ENCODE measurements at places on chromosomes 16 and 17.

- DNase-seq = no peak
These were observed 57.6 kb downstream of the CDRT4 start for GRCh38 chr17:15409721-15410250.

- DNase-seq = no peak
These were observed 2.4 kb downstream of the CCR7 start for GRCh38 chr17:40562838-40563219.

GRCh38 chr16:19522760-19523159 is 862 bp upstream of the GDE1 start:
- no peak for DNase-seq

- DNase-seq = no peak
These were observed 479.3 kb upstream of the ZFHX3 start for GRCh38 chr16:73527187-73527586.

- DNase-seq = no peak
These were observed 565.2 kb downstream of the TOX3 start for GRCh38 chr16:51981725-51982124.

DNA sequence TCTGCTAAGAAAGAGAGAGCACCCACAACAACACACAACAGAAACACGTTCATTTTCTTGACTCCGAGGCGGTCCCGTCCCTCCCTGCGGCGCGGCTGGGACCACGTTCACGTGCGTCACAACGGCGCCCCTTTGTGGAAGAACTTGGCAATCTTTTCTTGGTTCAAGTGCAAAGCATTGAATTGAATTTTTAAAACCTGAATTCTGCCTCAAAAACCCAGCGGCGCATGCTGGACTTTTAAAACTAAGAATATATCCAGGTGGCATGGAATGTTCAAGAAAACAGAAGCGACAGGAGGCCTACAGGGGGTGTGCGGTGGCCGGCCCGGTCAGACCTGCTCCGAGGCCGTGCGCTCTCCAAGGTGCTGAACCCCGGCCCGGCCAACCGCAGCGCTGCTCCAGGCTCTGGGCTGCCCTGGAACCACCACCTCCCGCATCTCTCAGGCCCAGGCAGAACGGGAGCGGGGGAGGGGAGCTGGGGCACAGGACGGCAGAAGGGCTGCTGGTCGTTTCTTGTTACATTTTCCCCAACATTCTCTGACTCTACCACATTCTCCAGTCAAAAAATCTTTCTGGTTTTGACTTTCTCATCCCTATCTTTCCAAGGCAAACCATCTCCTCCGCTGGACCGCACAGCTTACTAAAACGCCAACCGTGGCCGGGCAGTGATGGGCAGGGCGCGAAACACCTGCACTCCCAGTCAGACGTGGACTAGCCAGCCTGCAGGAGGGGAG is 3.4 kb upstream of the HEXD start:
- peak; percentile 56 for DNase-seq

- peak; percentile 91 for DNase-seq
These were observed at the start of gene JMJD6 for GRCh38 chr17:76726231-76726775. JMJD6 (minus strand) TSS chr17:76726606; CDS start chr17:76726475, 131 bp downstream.

- no peak for DNase-seq
These were observed 85.3 kb upstream of the LGALS9 start for GRCh38 chr17:27545562-27546229.

DNA sequence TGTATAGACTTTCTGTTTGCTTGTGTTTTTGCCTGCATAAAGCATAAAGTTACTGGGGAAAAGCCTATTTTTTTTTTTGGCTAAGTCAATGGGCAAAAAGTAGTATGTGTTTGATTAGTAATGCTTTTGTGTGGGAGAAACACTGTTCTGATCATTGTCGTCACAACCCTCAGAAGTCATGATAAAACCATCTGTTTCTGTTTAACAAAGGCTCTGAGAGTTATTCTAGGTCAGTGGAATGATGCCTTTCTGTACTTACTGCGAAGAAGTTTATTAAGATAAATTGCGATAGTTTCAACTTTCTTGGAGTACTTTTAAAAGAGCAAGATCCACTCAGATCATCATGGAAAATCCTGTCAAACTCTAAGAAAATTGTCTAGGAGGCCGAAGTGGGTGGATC is 80.9 kb downstream of the PRKCA start:
- DNase-seq = no peak

GRCh38 chr16:57823836-57824235 is 21.5 kb upstream of the KIFC3 start:
- DNase-seq = no peak

- DNase-seq = no peak
These were observed 5.3 kb downstream of the MPP2 start for GRCh38 chr17:43901861-43902589.

GRCh38 chr16:16150117-16150877 is 73.0 kb downstream of the ABCC6 start:
- no peak for DNase-seq

DNA sequence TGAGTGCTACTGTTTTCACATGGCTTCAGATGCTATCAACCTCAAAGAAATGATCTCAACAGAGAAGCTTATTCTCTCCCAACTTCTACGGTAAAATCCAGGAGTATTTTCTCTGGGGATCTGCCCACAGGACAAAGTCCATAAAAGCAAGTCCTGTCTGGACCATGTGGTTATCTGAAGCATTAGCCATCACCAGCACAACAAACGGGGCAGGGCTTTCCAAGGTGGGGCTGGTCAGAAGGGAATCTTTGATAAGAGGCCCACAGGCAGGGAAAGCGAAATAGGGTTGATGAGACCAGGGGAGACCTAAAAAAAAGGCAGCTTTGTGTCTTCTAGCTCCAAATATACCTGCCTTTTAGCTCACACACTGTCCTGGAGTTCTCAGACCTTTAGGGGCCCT is 38.7 kb upstream of the CACNG3 start:
- DNase-seq = no peak

- no peak for DNase-seq
These were observed 7.4 kb downstream of the PRKCB start for GRCh38 chr16:23843143-23843542.

DNA sequence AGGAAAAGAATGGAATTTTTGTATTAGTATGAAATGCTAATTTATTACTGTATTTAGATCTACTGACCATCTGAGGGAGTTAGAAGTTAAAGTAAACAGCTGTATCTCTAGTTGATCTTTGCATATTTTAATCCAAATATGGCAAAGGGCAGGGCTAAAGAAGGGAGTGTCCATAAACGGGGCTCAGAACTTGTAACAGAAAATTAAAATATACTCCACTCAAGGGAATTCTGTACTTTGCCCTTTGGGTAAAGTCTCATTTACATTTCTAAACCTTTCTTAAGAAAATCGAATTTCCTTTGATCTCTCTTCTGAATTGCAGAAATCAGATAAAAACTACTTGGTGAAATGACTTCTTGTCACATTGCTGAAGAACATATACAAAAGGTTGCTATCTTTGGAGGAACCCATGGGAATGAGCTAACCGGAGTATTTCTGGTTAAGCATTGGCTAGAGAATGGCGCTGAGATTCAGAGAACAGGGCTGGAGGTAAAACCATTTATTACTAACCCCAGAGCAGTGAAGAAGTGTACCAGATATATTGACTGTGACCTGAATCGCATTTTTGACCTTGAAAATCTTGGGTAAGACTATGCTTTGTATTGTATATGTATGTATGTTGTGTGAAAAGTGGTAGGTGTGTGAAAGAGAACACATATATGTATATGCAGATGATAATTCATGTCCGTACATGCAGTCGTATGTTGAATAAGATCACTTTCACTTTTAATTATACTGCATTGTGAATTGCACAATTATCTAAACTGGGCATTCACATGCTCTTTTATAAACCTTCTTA is at the start of gene ASPA:
TSS of gene ASPA (plus strand) at position 186 of the 799 bp plus-strand sequence. CDS start at position 349, 163 bp downstream.
- no peak for DNase-seq

GRCh38 chr17:66702106-66702936 is 132.6 kb upstream of the CACNG5 start:
- no peak for DNase-seq

- DNase-seq = no peak
These were observed 14.3 kb upstream of the ARL4D start for GRCh38 chr17:43384476-43384862.

- DNase-seq = no peak
These were observed 33.7 kb upstream of the VPS4A start for GRCh38 chr16:69277413-69277812.

GRCh38 chr17:19308398-19308797 is 54.1 kb downstream of the B9D1 start:
- DNase-seq = no peak

DNA sequence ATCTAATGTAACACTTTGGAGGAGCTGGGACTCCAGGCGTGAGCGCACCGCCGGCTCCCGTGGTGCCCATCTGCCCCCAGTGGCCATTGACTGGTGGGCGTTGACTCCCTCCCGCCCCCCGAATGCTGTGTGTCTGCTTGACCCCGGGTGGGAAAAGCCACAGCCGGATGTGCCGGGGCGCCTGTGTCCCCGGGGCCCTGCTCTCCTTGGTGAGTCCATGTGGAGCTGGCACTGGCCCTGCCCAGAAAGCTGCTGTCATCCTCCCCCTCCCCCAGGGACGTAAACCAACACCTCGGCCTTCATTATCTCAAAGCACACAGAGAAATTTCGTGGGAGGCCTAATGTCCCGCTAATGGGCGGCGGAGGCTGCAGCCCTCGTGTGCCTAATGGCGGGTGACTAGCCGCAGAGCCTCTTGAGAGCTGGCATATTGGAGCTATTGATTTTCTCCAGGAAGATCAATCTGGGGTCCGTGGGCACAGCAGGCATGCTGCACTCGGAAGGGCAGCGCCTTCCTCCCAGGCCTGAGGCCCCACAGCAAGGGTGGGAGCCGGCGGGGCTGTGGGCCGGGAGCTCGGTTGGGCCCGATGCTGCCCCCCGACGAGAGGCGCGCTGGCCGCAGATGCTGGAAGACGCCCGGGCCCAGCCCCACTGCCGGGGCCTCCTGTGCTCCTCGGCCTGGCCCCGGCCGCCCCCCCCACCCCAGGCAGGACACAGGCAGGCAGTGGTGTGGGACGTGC is 4.0 kb upstream of the PERCC1 start:
- DNase-seq = no peak
